ENCODE measurements at places on chromosomes 2 and 18. TPM values are rescaled to one million over a fixed set of nuclear protein-coding genes. Genes with fewer than 3 reads are reported as not detected.
A peak's percentile ranks its signal among the peaks of the same experiment; 100 is the strongest.

- DNase-seq: no peak
Observed at GRCh38 chr18:68822926-68823325, 25.0 kb downstream of the CCDC102B start.

Gene ATRAID
- 118 TPM for total RNA-seq

DNA sequence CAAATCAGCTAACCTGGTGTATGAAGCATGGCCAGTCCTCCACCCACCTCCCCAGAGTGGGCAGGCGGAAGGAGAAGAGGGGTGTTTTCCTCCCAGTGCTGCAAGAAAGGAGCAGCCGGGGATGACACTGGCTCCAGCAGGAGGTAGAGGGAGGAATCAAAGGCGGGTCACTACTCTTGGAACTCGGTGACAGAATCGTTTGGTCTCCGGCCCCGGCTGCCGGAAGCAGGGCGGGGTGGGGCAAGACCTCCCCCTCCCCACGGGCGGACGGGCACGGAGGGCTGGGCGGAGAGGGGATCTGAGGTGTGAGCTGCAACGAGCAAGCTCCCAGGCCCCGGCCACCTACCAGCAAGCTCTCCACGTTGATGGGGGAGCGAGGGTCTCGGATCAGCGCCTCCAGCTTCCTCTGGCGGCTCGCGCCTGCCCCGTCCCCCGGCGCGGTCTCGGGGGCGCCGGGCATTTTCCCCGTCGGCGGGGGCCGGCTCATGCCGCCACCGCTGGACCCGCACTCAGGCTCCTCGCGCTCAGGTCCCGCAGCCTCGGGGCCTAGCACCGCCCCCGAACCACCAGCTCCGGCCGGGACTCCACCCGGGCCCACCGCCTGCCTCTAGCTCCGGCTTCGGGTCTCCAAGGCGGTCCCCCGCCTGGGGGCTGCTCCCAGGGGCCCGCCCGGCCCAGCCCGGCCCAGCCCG is 640 bp downstream of the ROCK2 start:
- no peak for DNase-seq

- no peak for DNase-seq
Observed at GRCh38 chr2:94762600-94762999, 108.6 kb upstream of the TEKT4 start.

GRCh38 chr2:60559880-60560279 is 6.4 kb upstream of the BCL11A start:
- DNase-seq: no peak

Gene MYO3B
- not detected for total RNA-seq

Gene CDH19
- total RNA-seq: not detected

DNA sequence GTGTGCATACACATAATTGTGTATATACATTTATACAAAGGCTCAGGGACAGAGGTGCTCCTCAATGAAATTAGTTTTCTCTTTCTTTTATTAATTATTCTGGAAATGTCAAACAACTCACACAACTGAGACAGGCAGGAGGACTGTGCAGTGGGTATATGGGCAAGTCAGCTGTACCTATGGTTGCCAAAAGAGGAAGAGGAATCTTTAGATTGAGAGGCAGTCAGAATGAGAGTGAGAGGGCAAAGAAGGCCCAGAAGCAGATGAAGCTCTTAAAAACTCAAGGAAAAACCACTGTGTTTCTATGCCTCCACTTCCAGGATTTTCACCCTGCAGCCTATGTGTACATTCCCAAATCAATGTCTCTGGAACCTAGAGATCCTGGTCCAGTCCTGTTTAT is 79.1 kb downstream of the CACNB4 start:
- DNase-seq: no peak

DNA sequence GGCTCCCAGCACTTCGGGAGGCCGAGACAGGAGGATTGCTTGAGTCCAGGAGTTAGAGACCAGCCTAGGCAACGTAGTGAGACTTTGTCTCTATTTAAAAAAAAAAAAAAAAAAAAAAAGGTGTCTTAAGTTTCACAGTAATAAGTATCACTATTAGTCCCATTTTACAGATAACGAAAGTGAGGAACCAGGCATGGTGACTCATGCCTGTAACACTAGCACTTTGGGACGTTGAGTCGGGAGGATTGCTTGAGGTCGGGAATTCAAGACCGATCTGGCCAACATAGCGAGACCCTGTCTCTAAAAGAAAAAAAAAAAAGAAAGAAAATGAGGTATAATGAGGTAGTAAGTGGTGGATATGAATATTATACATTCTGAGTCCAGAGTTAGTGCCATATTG is 2.5 kb downstream of the KCNJ13 start:
- no peak for DNase-seq

GRCh38 chr18:45349019-45349418 is 266.3 kb upstream of the SLC14A2 start:
- no peak for DNase-seq

DNA sequence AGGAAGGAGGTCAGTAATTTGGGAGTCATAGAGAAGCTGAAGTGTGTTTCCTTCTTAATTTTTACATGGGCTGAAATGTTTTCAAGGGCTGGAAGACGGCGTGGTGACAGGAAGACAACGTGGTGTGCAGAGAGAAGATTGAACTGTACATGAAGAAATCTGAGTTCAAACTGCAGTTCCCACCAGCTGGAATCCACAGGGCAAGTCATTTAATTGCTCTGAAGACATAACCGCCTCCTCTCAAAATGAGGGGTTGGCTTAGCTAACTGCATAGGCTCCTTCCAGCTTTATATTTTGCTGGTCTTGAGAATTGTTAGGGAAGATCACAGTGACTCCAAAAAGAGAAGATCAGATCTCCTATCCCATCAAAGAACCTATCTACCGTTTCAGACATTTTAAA is 103.9 kb downstream of the SLC8A1 start:
- no peak for DNase-seq

Gene IL36A
- total RNA-seq: not detected

- DNase-seq: no peak
Observed at GRCh38 chr2:30693821-30694281, 113.4 kb downstream of the CAPN13 start.

DNA sequence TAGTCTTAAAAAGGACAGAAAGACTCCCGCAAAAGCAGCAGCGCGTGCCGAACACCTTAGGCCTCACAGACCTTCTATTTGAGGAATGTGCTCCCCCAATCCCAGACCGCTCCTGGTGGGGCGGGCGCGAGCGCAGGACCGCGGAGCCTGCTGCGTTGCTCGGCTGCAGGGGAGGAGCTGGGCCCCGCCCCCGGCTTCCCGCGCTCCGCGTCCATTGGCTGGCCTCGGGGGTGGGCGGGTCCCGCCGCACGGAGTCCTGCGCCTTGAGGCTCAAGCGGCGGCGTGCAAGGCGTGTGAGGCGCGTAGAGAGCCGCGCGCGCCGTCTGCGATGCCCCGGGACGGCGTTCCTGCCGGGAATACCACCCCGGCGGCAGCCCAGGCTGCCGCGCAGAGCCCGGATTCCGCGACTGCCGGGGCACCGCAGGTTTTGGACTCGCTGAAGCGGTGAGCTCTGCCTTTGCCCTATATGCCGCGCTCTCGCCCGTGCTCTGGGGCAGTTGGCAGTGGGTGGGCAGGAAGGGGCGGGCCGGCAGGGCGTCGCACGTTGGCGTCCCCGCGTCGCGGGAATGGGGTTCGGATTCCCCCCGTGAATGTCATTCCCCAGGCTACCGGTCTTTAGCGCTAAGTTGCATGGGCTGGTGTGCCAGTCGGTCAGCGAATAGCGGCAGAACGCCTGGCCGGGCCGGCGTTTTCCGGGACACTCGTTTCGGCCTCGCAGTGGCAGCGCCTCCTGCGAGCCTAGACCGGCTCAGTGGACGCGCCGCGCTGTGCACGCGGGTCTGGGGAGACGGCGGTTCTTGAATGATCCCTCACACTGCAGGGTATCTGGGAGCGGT is 49.6 kb upstream of the PAIP2B start:
- DNase-seq: no peak

GRCh38 chr2:240402566-240403272 is 32.7 kb upstream of the GPC1 start:
- no peak for DNase-seq

DNA sequence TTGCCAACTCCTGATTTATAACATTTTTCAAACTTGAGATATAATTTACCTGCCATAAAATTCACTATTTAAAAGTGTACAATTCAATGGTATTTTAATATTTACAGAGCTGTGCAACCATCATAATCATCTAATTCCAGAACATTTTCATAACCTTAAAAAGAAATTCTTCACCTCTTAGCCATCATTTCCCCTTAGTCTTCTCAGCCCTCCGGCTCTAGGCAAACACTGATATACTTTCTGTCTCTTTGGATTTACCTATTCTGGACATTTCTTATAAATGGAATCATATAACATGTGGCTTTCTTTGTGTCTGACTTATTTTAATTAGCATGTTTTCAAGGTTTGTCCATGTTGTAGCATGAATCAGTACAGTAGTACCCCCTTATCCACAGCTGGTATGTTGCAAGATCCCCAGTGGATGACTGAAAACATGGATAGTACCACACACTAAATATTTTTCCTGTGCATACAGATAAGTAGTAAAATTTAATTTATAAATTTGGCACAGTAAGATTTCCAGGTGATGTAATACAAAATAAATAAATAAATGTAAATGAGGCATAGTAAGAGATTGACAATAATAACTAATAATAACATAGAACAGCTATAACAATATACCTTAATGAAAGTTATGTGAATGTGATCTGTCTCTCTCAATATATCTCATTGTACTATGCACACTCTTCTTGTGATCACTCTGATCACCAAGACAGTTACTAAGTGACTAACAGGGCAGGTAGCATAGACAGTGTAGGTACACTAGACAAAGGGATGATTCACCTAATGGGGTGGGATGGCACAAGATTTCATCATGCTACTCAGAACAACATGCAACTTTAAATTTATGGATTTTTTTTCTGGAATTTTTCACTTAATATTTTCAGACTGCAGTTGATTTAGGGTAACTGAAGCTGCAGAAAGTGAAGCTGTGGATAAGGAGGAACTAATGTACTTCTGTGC is 73.1 kb downstream of the RAB3GAP1 start:
- no peak for DNase-seq

Gene POLR1B
- 23.7 TPM for total RNA-seq

DNA sequence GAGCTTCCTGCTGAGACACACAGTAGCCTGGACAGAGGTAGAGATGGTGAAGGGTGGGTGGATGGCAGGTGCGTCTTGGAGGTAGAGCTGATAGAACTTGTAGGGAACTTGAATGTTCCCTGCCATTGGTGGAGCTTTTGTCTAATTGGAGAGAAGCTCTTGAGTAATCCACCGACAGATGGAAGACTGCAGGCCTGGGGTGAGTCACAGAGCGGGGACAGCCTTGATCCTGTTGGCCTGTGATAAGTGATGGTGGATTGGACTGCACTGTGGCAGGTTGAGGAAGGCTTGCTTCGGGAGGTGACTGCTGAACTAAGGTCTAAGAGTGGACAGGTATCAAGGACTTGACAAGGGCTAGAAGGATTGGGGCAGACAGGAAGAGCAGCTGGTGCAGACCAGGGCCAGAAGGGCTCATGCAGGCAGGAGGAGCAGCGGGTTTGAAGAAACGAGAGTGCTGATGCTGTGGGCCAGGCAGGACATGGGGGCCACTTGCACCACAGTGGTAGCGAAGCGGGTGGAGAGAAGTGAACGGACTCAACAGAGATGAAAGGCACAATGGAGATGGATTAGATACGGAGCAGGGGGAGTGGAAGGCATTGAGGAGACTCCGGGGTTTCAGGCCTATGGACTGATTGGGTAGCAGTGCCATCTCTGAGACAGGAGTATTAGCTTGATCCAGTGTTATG is 16.3 kb downstream of the CABLES1 start:
- no peak for DNase-seq

Gene MPV17
- 81.3 TPM for total RNA-seq

- peak; percentile 33 for DNase-seq
Observed at GRCh38 chr2:127618551-127619202, 27.3 kb upstream of the GPR17 start.

Gene KCNF1
- 0.13 TPM for total RNA-seq

DNA sequence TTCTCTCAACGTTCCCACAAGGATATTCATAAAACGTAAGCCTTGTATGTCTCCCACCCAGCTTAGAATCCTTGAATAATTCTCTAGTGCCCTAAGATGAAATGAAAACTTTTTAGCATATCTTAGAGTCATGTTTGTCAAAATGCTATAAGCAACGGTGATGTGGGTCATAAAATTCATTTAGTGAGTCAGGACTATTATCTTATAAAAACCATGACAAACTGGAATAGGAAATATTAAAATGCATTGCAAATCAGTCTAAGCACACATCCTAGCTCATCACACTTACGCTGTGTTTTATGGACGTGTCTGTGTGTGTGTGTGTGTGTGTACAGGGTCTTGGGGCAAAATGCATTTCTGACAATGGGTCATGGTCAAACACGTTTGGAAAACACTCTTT is 119.9 kb upstream of the ST6GAL2 start:
- no peak for DNase-seq

Gene OSBPL6
- 3.3 TPM for total RNA-seq

- no peak for DNase-seq
Observed at GRCh38 chr18:21894619-21895367, 154.2 kb downstream of the MIB1 start.

Gene UBR3
- total RNA-seq: 34.9 TPM

GRCh38 chr2:29066997-29067605 is 7.2 kb downstream of the PCARE start:
- DNase-seq: no peak

DNA sequence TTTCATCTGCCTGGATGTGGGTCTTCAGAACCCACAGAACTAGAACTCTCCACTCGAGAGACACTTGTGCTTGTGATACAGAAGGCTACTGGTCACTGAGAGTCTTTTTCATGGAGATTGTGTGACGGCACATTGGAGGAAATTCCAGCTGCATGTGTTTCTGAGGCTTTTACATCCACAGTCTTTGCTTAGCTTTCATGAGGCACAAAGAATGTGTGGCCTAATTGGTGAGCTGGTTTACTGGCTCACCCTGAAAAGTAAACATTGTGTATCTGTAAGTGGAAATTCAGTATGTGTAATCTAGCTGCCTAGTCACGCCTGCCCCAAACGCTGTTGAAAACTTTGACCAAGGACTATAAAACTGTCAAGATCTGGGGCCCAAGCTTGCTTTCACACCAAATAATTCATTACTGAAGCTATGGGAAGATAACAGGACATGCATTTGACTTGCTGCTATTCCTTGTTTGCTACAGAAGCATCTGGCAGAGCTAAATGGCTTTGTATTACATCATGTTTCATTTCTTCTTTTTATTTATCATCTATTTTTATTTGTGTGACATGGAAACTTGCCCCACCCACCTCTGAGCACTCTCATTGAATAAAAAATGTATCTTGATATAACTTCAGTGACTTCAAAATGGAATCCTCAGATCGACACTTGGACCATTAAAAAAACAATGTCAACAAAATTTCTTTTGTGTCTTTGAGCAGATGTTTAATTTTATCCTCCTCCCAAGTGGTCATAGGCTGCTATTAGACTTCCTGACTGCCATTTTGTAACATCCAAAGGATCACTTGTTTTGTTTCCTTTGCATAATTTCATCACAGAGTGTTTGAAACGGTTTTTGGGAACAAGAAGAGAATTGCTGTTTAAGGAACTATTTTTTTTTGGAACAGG is 80.2 kb downstream of the EFEMP1 start:
- peak; percentile 99 for DNase-seq

- no peak for DNase-seq
Observed at GRCh38 chr2:71952572-71953188, 195.0 kb downstream of the CYP26B1 start.

- no peak for DNase-seq
Observed at GRCh38 chr2:219533930-219534661, 9.5 kb downstream of the CHPF start.
